ENCODE measurements at places on chromosomes 2 and 18. TPM values are rescaled to one million over a fixed set of nuclear protein-coding genes. Genes with fewer than 3 reads are reported as not detected.

Gene SALL3
- not detected for total RNA-seq

Gene CD28
- total RNA-seq = 212 TPM

Gene RAX
- total RNA-seq = not detected

Gene UGT1A3
- not detected for total RNA-seq

Gene SH3RF3
- total RNA-seq = 11.2 TPM

Gene B3GNT7
- total RNA-seq = 0.43 TPM

Gene SH2D6
- total RNA-seq = not detected

Gene AKAIN1
- not detected for total RNA-seq

Gene PRADC1
- total RNA-seq = 5.5 TPM

Gene ZNF532
- total RNA-seq = 14.3 TPM

Gene MC2R
- total RNA-seq = not detected

All from naive thymus-derived CD4-positive, alpha-beta T cell (primary cell).